ENCODE measurements at places on chromosomes 1 and 21. TPM values are rescaled to one million over a fixed set of nuclear protein-coding genes. Genes with fewer than 3 reads are reported as not detected.

LCE6A gene
- total RNA-seq, result not detected

KCNA2 gene
- 5.9 TPM for total RNA-seq

IPO13 gene
- 23.5 TPM for total RNA-seq

OR2L13 gene
- not detected for total RNA-seq

OR10Z1 gene
- not detected for total RNA-seq

ANKRD35 gene
- 0.35 TPM for total RNA-seq

FLG2 gene
- 0.03 TPM for total RNA-seq

KRTAP7-1 gene
- not detected for total RNA-seq

FCRL2 gene
- not detected for total RNA-seq

CHIA gene
- total RNA-seq, result not detected

CD5L gene
- total RNA-seq, result not detected

HTR6 gene
- total RNA-seq, result not detected

MSH4 gene
- 0.20 TPM for total RNA-seq

IL19 gene
- not detected for total RNA-seq

AGTRAP gene
- 57.3 TPM for total RNA-seq

SHISAL2A gene
- total RNA-seq, result 11.4 TPM

MKNK1 gene
- total RNA-seq, result 81.5 TPM

ALX3 gene
- not detected for total RNA-seq

RPE65 gene
- not detected for total RNA-seq

KCNT2 gene
- not detected for total RNA-seq

RSPH1 gene
- not detected for total RNA-seq

RCOR3 gene
- 52.7 TPM for total RNA-seq

GSTM5 gene
- not detected for total RNA-seq

C2CD4D gene
- 3.0 TPM for total RNA-seq

ITGB2 gene
- total RNA-seq, result 631 TPM

NPR1 gene
- not detected for total RNA-seq

LCE1C gene
- not detected for total RNA-seq

B3GALT2 gene
- total RNA-seq, result 4.1 TPM

RAB25 gene
- not detected for total RNA-seq

BSND gene
- total RNA-seq, result 0.08 TPM

CELA3A gene
- not detected for total RNA-seq

LCE1E gene
- not detected for total RNA-seq

ANKRD45 gene
- not detected for total RNA-seq

S100A5 gene
- total RNA-seq, result 2.2 TPM

SLC35F3 gene
- 10.7 TPM for total RNA-seq

OR2T35 gene
- total RNA-seq, result not detected

PFKFB2 gene
- total RNA-seq, result 1.5 TPM

ZYG11A gene
- total RNA-seq, result 0.30 TPM
